ENCODE measurements at places on chromosomes 12 and 14. TPM values are rescaled to one million over a fixed set of nuclear protein-coding genes. Genes with fewer than 3 reads are reported as not detected.

GRCh38 chr12:75823475-75823874, 208.1 kb downstream of the PHLDA1 start:
- DNase-seq, result no peak

Gene RAD51AP1
- total RNA-seq, result not detected

DNA sequence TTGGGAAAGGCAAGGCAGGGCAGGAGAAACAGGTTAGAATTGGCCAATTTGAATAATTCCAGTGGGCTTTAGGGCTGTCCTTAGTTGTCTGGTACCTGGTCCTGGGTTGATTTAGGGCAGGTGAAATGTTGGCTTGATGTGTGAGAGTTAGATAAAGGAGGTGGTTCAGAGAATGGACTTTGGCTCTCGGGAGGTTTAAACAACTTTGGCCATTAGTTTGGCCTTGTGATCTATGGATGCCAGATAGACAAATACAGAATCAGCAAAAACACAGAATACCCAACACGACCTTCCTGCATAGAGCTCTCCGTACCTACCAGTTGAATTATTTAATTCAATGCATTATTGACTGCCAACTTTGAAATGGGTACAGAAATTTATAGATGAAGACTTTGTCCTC, 35.1 kb downstream of the SCN8A start:
- DNase-seq, result no peak

DNA sequence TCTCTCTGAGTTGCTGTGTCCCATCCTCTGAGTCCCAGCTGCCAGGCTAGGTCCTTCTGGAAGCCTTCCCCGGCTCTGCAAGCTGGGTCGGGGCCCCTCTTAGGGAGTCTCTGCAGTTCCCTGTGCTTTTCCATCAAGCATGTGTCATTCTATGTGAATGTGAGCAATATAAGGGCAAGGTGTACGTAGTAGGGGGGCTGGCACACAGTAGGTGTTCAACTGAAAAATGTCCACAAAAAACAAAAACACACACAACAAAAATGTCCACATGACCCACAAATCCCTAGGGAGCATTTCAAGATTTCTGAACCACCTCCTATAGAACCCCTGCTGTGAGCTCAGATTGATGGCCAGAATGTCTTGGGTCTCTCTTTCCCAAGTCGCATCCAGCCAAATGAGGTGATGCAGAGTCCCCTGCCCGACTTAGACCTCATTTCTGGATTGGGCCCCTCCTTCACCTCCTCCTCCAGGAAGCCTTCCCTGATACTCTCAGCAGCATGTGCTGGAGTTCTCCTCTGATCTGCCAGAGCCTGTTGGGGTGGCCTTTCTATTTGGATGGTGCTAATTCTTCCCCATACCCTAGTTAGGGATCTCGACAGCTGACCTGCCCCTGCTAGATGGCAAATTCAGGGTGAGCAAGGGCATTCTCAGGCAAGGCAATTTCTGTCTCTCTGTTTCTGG, 196.1 kb upstream of the LHX5 start:
- no peak for DNase-seq

Gene TMEM30B
- total RNA-seq, result 46.9 TPM

GRCh38 chr14:35001621-35002020, 18.8 kb downstream of the SRP54 start:
- no peak for DNase-seq

DNA sequence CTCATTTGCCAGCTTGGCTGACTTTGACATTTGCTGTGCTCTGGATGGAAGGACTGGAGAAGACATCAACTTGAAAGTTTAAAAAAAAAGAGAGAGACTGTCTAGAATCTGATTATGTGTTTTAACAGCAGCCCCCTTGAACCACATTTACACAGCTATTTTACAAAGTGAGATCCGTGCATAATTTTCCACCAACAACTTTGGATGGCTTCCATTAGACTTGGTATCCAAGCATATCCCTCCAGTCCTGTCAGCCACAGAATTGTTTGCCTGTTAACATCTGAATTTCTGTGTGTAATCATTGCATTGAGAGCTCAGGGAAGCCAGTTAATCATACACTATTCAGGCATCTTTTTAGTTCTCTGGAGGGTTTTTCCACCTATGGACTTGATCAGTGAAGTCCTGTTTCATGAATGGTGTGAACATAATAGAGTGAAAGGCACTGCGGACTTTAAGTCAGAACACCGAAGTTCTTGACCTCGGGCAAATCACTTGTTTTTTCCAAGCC, 93.7 kb downstream of the SAMD4A start:
- no peak for DNase-seq

Gene NAV3
- total RNA-seq, result 11.6 TPM
